CD14-positive monocyte (primary cell): ENCODE measurements at places on chromosomes 3 and 15. TPM values are rescaled to one million over a fixed set of nuclear protein-coding genes. Genes with fewer than 3 reads are reported as not detected.

- H3K27me3 ChIP-seq, result no peaks in the 10 kb centered on the region
- DNase-seq, result no peak
- H3K4me3 ChIP-seq, result no peak overlapping the region
- no peaks in the 10 kb centered on the region for H3K4me1 ChIP-seq
- no peaks in the 10 kb centered on the region for H3K36me3 ChIP-seq
- H3K27ac ChIP-seq, result no peak overlapping the region
These were observed 80.1 kb downstream of the SSR3 start for GRCh38 chr3:156474560-156475389.

GRCh38 chr3:152380043-152380442, 111.3 kb downstream of the MBNL1 start:
- peaks cover 40% of the 10 kb centered on the region for H3K4me1 ChIP-seq
- peaks cover 7% of the 10 kb centered on the region for H3K36me3 ChIP-seq
- no peaks in the 10 kb centered on the region for H3K27me3 ChIP-seq

DNA sequence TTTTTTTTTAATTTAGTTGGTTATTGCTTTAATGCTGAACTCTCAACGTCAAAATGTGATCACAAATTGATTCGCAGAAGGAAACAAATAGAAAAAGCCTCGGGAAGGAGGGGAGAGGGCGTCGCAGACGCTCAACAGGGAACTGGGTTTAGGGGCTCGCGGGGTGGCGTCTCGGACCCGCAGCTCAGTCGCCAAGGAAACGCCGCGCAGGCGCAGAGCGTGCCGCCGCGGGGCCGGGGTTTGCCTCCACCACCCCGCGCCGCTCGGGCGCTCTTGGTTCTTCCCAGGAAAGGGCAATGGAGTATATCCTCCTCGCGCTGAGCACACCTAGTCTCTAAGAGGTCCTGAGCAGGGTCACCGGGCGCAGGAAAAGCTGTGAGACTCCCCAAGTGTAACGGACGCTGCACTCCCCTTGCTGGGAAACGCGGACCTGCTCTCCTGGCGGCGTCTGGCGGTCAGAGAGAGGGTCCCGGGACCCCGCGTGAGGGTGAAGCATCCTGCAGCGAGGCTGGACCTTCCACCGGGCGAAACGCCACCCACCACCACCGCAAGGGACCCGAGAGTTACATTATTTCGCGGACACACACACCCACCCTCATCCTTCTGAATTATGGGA, 753 bp downstream of the PLCH1 start:
- no peak overlapping the region for H3K27ac ChIP-seq
- H3K27me3 ChIP-seq, result peaks cover 62% of the 10 kb centered on the region
- H3K4me1 ChIP-seq, result peaks cover 25% of the 10 kb centered on the region
- H3K4me3 ChIP-seq, result peak overlapping the region; percentile 84
- peak; percentile 2 for DNase-seq

The KCNAB1 gene
- polyA plus RNA-seq, result 0.08 TPM

DNA sequence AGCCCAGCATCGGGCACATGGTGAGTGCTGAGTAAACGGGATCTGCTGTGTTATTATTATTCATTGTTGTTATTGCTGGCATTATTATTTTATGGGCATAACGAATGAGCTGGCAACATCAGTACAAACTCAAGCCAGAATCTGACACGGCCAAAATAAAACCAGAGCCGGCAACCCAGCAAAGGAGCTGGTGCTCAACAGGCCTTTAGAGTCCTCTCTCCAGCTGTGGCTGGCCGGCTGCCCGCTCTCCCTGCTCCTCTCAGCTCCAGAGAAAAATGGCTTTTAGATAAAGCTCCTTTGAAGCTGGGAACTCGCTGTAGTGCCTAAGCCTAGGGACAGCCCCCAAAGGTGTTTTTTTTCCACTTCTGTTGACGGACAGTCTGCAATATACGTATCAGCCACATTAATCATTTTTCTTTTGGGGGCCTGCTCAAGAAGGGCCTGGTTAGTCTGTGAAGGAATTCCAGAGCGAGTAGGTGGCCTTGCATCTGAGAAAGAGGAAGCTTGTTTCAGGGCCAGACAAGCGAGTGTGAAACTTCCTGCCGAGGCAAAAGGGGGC, 193.9 kb upstream of the UBE2E1 start:
- no peaks in the 10 kb centered on the region for H3K4me1 ChIP-seq
- H3K4me3 ChIP-seq, result peak overlapping the region; percentile 51
- peak; percentile 37 for DNase-seq
- no peak overlapping the region for H3K27ac ChIP-seq
- no peaks in the 10 kb centered on the region for H3K36me3 ChIP-seq

The ZBTB47 gene
- polyA plus RNA-seq, result 9.8 and 10.9 TPM in 2 replicates

The DGKG gene
- polyA plus RNA-seq, result 4.2 TPM

- H3K36me3 ChIP-seq, result no peaks in the 10 kb centered on the region
- no peak for DNase-seq
- no peaks in the 10 kb centered on the region for H3K27me3 ChIP-seq
- no peaks in the 10 kb centered on the region for H3K4me1 ChIP-seq
- H3K4me3 ChIP-seq, result no peak overlapping the region
These were observed 110.0 kb downstream of the FHIT start for GRCh38 chr3:61141227-61141626.

DNA sequence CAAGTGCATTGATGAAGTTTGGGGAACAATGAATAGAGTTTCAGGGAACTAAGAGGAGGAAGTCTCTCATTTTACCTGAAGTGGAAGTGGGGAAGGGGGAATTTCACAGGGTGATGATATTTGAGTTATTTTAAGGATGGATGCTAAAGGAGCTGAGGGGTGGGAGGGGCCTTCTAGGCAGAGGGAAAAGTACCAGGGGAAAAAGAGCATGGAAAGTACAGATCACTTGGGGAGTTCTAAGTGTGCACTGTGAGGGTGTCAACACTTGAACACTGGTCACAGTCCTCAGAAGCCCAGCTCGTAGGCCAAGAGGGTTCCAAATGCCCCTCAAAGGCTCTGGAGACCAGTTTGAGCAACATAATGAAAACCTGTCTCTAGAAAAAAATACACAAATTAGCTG, 18.2 kb downstream of the LAMP3 start:
- no peaks in the 10 kb centered on the region for H3K27me3 ChIP-seq
- H3K27ac ChIP-seq, result no peak overlapping the region
- H3K4me1 ChIP-seq, result no peaks in the 10 kb centered on the region
- no peaks in the 10 kb centered on the region for H3K36me3 ChIP-seq

GRCh38 chr3:157667493-157667892, 164.3 kb upstream of the VEPH1 start:
- H3K36me3 ChIP-seq, result no peaks in the 10 kb centered on the region
- no peaks in the 10 kb centered on the region for H3K27me3 ChIP-seq
- H3K27ac ChIP-seq, result no peak overlapping the region
- H3K4me3 ChIP-seq, result no peak overlapping the region
- no peaks in the 10 kb centered on the region for H3K4me1 ChIP-seq

The RNF7 gene
- polyA plus RNA-seq, result 206 TPM

DNA sequence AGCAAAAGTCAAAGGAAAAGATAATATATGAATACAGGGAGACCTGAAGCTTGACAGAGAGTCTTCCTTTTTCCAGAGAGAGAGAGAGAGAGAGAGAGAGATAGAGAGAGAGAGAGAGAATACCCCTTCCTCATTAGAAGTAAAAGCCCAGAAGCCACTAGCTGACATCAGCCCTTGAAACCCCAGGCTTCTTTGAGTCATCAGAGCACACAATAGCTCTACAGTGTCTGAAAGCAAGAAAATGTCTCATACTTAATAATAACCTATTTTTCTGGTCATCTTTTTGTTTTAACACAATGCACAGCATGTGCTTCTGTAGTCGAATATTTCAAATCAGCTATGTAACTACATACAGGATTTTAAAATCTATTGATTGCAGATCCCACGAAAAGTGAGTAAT, 109.2 kb upstream of the NANOGP8 start:
- no peak overlapping the region for H3K4me3 ChIP-seq
- no peak overlapping the region for H3K27ac ChIP-seq
- H3K36me3 ChIP-seq, result no peaks in the 10 kb centered on the region
- no peaks in the 10 kb centered on the region for H3K27me3 ChIP-seq

The VGLL3 gene
- polyA plus RNA-seq, result not detected in 2 replicates

GRCh38 chr15:39079296-39079847, 501.5 kb upstream of the THBS1 start:
- no peaks in the 10 kb centered on the region for H3K36me3 ChIP-seq
- H3K27ac ChIP-seq, result no peak overlapping the region
- no peak overlapping the region for H3K4me3 ChIP-seq
- H3K27me3 ChIP-seq, result no peaks in the 10 kb centered on the region
- DNase-seq, result no peak

DNA sequence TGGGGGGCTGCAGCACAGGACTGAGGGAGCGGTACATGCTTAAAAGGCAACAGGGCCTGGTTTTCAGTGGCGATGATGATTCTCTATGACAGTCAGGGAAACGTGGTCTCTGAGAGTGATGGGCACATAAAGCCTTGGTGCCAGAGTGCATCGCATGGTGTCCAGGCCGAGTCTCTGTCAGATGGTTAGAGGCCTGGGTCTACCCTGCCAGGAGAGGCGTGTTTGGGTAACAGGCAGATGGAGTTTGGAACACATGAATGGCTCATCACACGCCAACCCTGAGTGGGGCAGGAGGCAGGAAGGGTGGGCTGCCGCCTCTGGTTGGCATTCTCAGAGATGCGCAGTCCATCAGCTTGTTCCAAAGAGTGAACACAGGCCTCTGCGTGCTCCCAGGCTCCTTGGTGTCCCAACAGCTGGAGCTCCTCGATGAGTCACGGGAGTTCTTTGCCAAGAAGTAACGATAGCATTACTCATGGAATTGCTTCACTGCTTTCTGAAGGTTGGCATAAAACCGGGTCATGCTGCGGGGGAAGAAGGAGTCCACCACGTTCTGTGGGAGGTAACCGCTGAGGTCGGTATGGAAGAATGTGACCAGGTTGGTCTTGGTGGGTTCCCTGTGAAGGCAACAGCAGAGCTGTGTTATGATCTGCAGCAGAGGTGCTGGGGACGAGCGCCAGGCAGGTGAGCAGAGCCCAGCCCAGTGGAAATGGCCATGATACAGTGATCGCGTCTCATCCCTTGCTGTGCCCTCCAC, 11.0 kb downstream of the STARD5 start:
- DNase-seq, result peak; percentile 97
- H3K36me3 ChIP-seq, result peaks cover 39% of the 10 kb centered on the region
- no peaks in the 10 kb centered on the region for H3K27me3 ChIP-seq
- H3K27ac ChIP-seq, result peak overlapping the region; percentile 97

The KLHL40 gene
- not detected for polyA plus RNA-seq

The ARGFX gene
- not detected for polyA plus RNA-seq

- H3K4me3 ChIP-seq, result peak overlapping the region; percentile 82
- DNase-seq, result peak; percentile 75
- peaks cover 67% of the 10 kb centered on the region for H3K4me1 ChIP-seq
- peak overlapping the region; percentile 97 for H3K27ac ChIP-seq
- H3K36me3 ChIP-seq, result no peaks in the 10 kb centered on the region
These were observed 36.8 kb downstream of the TRANK1 start for GRCh38 chr3:36907911-36908646.

The CLPX gene
- 5.9 and 15.2 TPM in 2 replicates for polyA plus RNA-seq

The CTXN2 gene
- not detected in 2 replicates for polyA plus RNA-seq

DNA sequence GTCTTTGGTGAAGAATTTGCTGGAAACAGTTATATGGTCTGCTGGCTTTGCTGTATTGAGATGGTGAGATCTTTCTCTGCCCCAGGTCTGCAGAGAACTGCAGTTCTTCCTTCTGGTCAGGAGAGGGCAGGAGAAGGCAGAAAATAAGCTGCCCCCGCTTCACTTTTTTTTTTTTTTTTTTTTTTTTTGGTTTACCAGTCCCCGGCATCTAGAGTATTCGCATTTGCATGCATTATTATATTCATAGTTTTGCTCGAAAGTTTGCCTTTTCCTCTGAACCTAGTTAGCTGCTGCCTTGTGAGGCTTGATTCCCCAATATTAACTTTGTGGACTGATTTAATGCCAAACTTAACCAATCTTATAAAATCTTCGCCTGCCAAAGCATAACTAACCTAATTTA, 10.6 kb upstream of the PARL start:
- DNase-seq, result peak; percentile 44
- no peak overlapping the region for H3K4me3 ChIP-seq
- no peaks in the 10 kb centered on the region for H3K36me3 ChIP-seq
- no peak overlapping the region for H3K27ac ChIP-seq
- no peaks in the 10 kb centered on the region for H3K4me1 ChIP-seq

DNA sequence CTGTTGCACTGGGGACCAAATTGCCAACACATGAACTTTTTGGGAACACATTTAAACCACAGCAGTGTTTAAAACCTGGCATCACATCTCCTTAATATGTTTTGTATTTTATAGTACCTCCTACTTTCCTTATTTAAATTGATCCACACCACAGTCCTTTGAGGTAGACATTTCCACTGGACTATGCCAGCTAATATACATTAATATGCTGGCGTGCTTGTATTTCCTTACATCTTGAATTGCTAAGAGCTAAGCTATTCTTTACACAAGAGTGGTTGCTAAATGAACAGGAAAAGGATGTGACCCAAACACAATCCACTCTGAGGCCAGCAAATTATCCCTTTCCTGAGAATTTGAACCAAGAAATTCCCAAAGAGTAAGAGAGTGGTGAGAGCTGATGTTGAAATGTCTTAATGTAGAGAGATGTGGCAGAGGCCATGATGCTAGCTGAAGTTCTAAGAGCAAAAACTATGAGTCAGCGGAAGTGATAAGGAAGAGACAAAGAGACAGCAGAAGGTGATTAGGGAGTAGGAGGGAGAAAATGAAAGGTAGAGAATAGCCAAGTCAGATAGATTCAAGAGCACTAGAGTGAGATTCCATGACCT, 131.2 kb downstream of the CD47 start:
- H3K27me3 ChIP-seq, result no peaks in the 10 kb centered on the region
- no peaks in the 10 kb centered on the region for H3K36me3 ChIP-seq

The LTF gene
- polyA plus RNA-seq, result not detected

DNA sequence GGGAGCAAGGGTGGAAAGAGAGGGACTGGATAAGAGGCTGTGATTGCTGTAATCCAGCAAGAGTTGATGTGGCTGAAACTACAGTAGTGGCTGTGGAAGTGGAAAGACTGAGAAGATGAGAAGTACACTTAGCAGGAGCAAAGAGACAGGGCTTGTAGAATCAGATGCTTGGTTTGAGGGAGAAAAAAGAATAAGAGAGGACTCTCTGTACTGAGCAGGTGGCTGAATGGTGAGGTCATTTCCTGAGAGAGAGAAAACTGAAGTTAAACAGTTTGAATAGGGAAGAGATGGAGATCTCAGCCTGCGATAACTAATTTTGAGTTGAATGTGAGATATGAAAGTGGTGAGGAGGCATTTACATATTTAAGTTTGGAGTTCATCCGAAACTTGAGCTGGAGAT, 95.8 kb upstream of the SLC25A36 start:
- no peak overlapping the region for H3K4me3 ChIP-seq
- peaks cover 33% of the 10 kb centered on the region for H3K4me1 ChIP-seq
- DNase-seq, result no peak
- H3K27me3 ChIP-seq, result peaks cover 3% of the 10 kb centered on the region

DNA sequence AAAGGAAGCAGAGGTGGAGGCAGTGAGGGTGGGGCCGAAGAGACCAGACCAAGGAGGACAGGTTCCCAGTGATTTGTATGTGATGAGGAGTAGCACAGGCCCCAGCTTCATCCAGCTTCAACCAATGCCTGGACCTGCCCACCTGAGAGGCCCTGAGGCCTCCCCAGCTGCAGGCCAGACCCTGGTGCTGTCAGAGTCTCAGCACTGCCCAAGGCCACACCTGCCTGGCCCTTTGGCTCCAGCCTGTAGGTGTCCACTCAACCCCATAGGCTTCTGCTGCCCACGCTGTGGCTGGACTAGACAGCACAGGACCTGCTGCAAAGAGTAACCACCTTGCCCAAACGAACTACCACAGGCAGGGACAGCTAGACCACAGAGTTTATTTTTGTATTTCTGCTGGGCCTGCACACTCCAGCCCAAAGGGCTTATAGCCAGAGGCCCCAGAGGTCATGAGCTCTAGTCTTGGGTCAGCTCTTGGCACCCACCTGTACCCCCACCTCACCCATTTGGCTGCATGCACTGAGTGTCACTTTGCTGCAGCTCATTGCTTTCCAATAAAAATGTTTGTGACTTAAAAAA, 81.9 kb upstream of the CDV3 start:
- no peak overlapping the region for H3K4me3 ChIP-seq
- no peaks in the 10 kb centered on the region for H3K4me1 ChIP-seq
- no peak for DNase-seq
- H3K27me3 ChIP-seq, result no peaks in the 10 kb centered on the region
